ENCODE measurements at places on chromosomes 3 and 15.

DNA sequence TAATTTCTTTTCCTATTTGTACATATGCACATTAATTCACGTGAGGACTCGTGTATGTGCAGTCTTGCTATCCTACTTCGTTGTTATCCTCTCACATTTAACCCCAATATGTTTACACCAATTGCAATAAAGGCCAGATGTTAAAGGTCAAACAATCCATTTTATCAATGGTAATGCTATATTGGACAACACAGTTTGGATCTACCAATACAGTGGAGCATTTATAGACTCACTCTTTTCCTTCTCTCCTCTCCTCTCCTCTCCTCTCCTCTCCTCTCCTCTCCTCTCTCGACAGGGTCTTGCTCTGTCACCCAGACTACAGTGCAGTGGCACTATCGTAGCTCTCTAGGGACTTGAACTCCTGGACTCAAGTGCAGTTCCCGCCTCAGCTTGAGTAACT, 324.0 kb downstream of the PTPRG start:
- DNase-seq: no peak

DNA sequence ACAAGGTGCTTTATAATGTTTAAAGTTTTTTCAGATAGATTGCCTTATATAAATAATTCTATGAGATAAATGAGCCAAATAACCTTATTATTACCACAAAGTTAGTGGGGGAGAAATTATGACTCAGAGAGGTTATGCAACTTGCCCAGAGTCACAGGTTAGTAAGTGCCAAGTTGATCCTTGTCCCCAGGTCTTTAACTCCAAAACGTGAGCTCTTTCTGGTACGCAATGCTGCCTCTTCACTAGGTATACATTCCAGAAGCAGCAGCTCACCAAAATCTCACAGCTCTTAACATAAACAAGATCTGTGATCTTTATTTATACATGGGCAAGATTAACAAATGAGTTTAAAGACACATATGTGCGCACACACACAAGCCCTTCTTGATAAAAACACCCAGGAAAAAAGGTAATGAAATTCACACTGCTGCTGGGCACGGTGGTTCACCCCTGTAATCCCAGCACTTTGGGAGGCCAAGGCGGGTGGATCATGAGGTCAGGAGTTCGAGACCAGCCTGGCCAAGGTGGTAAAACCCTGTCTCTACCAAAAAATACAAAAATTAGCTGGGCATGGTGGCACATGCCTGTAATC, 59.8 kb upstream of the NR2F2 start:
- no peak for DNase-seq

DNA sequence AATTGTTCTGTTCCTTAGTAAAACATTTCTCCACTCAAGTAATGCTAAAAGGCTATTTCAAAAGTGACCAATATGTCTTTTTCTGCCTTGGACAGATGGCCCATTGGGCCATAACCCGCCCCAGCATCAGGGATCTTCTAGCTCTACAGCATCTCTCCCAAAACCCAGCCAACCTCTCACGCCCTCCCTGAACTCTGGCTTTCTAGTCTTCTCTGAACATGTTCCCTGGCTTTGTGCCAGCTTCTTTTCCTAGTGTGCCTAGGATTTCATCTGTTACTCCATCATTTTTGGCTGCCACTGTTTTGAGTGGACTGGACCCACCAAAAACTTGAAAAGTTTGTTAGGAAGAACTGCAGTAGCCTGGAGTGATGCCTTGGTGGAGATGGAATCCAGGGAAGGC, 30.7 kb downstream of the TRPM1 start:
- no peak for DNase-seq

GRCh38 chr3:54619531-54619930, 308.3 kb downstream of the LRTM1 start:
- no peak for DNase-seq

GRCh38 chr3:55910543-55910942, 423.4 kb upstream of the WNT5A start:
- DNase-seq: no peak

DNA sequence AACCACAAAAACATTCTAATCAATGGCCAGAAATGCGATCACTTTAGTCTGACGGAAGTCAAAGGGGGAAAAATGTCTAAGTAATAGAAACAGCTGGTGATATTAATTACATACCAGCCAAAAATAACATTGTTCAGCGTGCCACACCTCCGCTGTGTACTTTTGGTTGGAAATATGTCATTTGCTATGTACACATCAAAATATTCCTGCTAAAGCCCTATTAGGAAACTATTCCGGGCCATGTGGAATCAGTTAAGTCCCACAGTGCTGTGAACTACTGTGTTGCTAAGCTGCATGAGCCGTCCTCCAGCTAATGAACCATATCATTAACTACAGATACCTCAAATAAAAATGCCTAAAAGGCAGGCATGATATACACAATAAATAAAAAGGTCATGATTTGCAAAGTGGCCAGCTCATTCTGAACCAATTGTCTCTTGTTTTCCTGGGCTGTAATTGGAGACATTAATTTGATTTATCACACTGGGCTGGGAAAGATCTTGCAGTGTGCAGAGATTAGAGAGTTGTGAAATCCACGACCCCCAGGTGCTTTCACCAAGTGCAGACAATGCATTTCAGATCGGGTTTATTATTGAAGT, 200.5 kb upstream of the LRTM1 start:
- DNase-seq: no peak

DNA sequence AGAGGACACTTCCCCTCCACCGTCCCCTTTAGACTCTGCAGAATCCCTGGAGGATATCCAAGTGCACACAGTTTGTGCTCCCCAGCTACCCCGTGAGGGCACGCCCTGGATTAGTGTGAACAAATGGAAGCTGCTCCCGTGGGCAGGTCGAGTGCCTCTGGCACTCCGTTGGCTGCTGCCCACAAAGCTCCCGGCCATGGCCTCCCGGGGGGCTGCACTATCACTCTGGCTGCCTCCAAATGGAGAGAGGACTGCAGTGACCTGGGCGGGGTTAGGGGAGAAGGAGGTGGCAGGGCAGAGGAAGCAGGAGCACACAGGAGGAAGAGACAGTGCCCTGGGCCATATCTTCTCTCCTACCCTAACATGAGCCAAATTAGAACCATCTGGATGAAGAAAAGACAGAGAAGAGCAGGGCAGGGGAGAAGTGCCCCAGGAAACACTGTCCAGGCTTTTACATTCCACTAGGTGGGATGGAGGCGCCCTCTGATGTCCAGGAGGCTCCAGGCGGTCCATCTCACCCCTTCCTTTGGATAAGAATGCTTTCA, 29.4 kb upstream of the ACAD9 start:
- no peak for DNase-seq

- DNase-seq: no peak
These were observed 151.7 kb upstream of the KCNMB2 start for GRCh38 chr3:178384321-178385230.

GRCh38 chr3:142999881-143000280, 1.5 kb upstream of the U2SURP start:
- DNase-seq: no peak

DNA sequence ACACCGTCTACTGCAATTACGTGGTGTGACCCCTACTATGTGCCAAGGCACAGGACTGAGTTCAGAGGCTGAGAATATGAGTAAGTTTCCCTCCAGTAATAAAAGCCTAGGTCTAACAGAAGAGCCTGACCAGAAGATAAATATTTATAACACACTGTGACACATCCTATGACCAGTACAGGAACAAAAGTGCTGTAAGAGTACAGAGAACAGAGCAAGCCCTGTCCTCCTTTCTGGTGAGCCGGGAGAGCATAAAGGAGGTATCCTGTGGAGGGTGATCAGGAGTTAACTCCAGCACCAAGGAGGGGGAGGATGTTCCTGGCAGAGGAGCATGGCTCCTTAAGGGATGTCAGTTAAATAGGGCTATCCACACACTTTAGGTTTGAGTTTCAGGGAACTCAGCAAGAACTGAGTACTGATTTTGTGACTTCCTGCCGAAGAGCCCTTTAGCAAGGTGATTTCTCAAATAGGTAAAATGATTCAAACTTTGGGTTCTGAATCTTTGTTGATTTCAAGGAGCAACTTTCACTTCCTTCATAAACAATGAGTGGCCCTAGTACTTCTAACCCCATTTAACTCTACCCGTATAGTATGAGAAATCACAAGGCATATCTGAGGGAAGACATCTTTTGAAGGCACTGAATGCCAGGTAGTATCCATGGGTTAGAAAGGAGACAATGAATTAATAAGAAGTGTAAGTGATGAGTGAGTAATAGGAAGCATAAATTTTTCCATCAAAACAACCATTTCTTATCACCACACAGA, 198.0 kb downstream of the THRB start:
- no peak for DNase-seq

- no peak for DNase-seq
These were observed 712 bp downstream of the RTF1 start for GRCh38 chr15:41417418-41418195.

DNA sequence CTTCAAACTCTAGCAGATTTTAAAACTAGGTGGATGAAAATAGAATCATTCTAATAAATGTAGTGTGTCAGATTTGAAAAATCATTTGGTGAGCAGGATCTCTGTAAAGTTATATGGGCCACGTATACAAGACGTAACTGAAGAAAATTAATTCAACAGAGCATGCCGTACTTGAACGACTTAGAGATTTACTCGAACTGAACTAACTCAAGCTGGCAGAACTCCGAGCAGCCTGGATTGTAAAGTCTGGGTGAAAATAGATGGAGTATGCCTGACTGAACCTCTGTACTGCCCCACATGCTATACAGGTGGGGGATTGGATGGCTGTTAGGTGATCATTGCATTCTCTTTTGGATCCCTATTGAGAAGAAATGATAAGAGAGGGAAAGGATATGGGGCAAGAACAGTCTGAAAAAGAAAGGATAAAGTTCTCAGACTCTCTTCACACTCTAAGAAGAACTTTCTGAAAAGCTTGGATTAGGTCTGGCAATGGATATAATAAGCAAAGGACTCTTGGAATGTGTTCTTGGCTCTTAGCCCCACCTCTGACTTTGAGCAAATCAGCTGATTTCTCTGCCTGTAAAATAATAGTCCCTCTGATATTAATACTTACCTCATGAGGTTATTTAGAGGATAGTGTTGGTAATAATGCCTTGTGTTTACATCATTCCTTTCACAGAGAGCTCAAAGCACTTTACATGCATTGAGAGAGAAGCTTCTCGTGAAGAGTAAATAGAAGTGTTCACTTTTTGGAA, 147.5 kb downstream of the FILIP1L start:
- no peak for DNase-seq

DNA sequence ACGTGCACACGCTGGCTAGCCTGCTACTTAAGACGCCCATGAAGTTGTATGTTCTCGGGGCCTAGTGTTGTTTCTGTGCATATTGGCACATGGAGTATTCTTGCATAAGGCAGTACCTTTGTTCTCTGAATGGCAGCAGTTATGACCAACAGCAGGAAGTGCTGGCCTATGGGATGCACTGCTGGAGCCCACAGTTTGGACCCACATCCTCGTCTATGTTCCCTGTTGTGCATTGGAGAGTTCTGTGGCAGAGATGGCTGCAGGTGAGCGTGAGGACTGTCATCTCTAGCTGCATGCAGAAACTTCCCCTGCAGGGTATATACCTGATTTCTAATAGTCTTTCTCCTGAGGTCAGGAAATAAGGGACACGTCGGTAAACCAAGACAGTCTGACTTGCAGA, 81.8 kb downstream of the CHRNA7 start:
- DNase-seq: no peak

- no peak for DNase-seq
These were observed 4.1 kb upstream of the CHST14 start for GRCh38 chr15:40466426-40467260.

GRCh38 chr3:24674261-24674660, 179.6 kb upstream of the THRB start:
- no peak for DNase-seq

GRCh38 chr15:99057697-99058420, 47.0 kb upstream of the SYNM start:
- DNase-seq: no peak

DNA sequence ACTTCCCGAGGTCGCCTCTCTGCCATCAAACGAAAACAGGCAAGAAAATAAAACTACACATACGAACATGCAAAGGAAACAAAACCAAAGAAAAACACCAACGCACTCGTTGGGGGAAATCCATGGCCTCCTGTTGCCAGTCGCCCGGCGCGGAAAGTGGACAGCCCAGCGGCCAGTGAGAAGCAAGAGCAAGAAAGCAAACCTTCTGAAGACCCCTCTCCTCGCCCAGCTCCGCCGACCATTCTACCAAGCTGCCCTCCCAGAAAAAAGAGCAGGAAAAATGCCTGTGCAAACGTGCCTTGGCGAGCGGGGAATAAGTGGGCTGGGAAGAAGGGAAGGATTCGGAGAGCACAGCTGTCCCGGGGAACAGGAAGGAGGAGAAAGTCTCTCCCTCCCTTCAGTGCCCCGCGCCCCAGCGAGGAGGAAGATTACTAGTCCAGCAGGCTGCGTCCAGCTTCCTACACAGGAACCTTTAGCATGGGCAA, 802 bp upstream of the NECTIN3 start:
- DNase-seq: no peak

- no peak for DNase-seq
These were observed 683.5 kb downstream of the TUSC7 start for GRCh38 chr3:117393119-117393518.

GRCh38 chr3:61809879-61810278, 248.5 kb downstream of the PTPRG start:
- no peak for DNase-seq

- no peak for DNase-seq
These were observed 2.1 kb upstream of the FURIN start for GRCh38 chr15:90866161-90866715.

DNA sequence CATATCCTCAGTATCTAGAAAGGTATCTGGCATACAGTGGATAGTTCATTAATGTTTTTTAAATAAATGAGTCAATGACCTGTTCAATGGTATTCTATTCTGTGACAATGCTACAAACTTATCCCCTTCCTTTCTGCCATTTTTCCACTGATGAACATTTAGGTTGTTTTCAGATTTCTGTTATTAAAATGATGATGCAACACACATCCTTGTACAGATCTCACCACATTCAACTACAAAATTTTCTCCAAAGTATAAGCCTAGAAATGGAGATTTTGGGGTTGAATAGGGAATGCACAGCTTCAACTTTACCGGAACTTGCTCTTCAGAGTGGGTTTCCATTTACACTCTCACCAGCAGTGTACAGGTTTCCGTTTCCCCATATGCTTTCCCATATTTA, 210.2 kb downstream of the ISL2 start:
- no peak for DNase-seq

GRCh38 chr3:25911525-25912295, 121.8 kb downstream of the OXSM start:
- DNase-seq: no peak

DNA sequence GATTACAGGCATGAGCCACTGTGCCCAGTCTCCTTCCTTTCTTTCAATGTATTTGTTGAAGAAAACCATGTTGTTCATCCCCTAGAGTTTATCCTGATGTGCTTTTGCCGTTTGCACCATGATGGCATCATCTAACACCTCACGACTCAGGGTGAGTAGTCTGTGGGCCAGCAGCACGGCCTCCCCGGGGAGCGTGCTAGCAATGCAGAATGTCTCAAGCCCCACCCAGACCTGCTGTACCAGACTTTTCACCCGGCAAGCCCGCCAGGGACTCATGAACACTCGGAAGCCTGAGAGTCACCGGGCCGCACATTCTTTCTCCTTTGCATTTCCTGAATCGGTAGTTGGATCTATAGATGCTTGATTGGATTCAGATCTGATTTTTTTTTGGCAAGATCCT, 64.6 kb downstream of the RPN1 start:
- no peak for DNase-seq

GRCh38 chr3:130738241-130738640, 8.4 kb downstream of the PIK3R4 start:
- DNase-seq: no peak
